Stimulated activated CD8-positive, alpha-beta memory T cell treated with anti-CD3 and anti-CD28 coated beads, Interleukin-2, amount 100 ng/mL, for 1 hour (primary cell): ENCODE measurements at places on chromosomes 2 and 18.

- no peak for DNase-seq
Observed at GRCh38 chr2:208556983-208557484, 150.4 kb downstream of the PTH2R start.

DNA sequence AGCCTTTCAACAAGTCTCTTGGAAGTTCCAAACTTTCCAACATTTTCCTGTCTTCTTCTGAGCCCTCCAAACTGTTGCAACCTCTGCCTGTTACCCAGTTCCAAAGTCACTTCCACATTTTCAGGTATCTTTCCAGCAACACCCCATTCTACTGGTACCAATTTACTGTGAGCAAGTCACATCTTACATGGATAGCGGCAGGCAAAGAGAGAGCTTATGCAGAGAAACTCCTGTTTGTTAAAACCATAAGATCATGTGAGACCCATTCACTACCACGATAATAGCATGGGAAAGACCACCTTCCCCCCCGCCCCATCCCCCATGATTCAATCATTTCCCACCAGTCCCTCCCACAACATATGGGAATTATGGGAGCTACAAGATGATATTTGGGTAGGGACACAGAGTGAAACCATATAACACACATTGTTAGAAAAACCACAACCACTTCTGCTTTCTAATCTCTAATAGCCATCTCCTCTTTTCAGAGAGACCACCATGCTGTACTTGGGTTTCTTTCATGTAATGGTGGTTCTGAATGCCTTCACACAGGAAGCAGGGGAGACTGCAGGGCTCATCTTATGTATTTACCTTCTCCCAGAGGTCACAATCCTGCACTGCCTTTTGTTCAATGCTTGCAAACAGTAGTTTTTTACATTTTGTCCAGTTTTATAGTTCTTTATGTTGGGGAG is 46.0 kb upstream of the CALCRL start:
- DNase-seq, result no peak

DNA sequence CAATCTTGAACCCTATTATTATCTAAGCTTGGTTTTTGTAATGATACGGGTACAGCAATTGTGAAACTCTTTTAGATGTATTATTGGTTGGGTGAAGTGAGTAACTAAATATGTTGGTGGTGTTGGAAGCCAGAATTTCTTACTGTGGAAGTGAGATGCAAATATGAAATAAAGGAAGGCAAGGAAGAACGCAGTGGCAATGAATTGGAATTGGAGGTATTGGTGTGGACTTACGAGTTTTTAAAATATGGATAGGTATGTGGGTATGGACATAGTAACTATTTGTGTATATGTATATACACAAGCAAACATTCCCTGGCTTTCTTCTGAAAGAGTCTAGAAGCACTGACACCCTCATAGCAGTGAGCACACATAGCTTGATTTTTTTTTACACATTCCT is 105.8 kb downstream of the RAB3GAP1 start:
- no peak for DNase-seq

GRCh38 chr2:23250371-23250770 is 134.6 kb upstream of the KLHL29 start:
- no peak for DNase-seq

- no peak for DNase-seq
Observed at GRCh38 chr2:75416420-75417342, 144.1 kb downstream of the EVA1A start.

- no peak for DNase-seq
Observed at GRCh38 chr2:188969651-188970050, 4.5 kb upstream of the COL3A1 start.

DNA sequence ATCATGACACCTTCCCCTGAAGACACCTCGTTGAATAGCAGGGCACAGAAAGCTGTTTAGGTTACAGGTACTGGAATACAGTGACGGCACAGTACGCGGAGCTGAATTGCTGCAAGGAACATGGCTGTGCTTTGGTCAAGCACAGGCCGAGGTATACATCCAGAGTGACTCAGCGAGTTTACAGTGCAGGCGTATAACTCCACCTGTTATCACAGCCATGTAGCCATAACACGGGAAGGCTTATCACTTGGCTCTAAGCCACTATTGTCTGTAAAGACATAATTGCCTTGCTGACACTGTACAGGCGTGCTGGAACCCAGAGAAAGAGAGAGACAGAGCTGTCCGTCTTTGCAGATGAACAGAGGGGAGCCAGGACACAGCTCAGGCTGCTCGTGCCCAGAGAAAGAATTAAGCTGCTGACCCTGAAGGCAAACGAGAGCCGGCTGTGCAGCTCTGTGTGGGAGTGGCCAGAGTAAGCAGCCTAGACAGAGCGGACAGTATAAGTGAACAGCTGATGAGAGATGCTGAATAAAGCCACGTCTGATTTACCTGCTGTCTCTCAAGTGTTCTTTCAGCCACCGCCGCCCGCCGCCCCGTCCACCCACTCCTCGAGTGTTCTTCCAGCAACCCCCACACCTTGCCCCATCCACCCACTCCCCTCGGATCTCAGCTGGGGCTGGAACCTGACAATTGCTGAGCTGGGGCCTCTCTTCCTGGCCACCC is 87.3 kb upstream of the PPP1CB start:
- DNase-seq, result no peak

DNA sequence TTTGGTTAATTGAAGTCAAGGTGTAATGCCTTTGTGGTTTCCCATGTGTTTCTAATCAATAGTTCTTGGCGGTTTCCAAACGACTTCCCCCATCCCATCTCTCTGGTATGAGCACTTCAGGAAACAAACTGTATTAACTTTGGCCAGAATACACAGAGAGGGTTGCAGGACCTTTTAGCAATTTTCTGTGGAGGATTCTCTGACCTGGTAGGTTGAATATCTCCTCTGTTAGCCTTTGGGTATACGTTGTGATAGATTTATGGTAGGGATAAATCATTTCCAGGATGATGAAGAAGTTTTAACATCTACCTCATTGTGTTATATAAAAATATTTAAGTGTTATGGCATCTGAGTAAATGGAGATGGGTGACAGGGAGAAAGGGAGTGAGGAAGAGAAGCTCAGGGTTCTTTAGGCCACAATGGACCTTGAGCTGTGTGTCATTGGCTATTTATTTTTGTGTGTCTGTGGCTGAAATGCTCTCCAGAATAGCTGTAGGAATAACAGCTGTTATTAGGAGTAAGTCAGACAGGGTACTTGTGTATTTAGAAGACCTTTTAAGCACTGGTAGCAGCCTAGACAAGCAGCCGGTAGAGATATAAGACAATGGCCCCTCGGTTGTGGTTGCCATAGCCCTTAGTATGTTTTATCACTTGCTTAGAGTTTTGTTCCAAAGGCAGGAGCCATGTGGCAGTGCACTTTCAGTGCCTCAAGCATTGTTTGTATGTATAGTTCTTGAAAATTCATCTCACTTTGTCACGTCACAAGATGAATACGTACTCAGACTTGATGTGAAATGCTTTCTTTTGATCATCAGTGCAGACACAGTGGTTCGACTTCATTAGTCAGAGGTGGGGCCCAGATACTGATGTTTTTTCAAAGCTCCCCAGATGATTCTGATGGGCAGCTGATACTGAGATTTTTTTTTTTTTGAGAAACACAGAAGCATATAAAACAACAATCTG is 91.1 kb downstream of the FMNL2 start:
- DNase-seq, result no peak

DNA sequence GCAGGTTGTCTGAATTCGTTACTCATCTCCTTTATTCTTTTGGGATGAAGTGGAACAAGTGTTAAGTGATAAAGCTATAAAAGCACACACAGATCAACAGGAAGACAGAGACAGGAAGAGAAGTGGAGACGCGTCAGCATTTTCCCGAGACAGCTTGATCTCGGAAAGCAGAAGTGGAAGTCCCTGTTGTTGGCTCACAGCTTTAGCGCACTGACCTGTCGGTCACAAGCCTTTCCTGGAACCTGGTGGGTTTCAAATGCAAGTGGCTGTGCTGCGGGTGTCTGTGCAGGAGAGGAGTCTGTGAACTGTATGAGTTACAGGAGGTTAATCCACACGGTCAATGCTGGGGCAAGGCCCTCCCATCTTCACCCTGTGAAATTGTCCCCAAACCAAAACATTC is 116.6 kb upstream of the PELI1 start:
- no peak for DNase-seq
